Renal cortical epithelial cell (primary cell): ENCODE measurements at places on chromosomes 1 and 21. TPM values are rescaled to one million over a fixed set of nuclear protein-coding genes. Genes with fewer than 3 reads are reported as not detected.
A peak's percentile ranks its signal among the peaks of the same experiment; 100 is the strongest.

GRCh38 chr1:101203820-101204540 lies 32.8 kb upstream of the S1PR1 start:
- no peak for DNase-seq

THEMIS2 gene
- 9.3 and 37.5 TPM in 2 replicates for total RNA-seq

DNA sequence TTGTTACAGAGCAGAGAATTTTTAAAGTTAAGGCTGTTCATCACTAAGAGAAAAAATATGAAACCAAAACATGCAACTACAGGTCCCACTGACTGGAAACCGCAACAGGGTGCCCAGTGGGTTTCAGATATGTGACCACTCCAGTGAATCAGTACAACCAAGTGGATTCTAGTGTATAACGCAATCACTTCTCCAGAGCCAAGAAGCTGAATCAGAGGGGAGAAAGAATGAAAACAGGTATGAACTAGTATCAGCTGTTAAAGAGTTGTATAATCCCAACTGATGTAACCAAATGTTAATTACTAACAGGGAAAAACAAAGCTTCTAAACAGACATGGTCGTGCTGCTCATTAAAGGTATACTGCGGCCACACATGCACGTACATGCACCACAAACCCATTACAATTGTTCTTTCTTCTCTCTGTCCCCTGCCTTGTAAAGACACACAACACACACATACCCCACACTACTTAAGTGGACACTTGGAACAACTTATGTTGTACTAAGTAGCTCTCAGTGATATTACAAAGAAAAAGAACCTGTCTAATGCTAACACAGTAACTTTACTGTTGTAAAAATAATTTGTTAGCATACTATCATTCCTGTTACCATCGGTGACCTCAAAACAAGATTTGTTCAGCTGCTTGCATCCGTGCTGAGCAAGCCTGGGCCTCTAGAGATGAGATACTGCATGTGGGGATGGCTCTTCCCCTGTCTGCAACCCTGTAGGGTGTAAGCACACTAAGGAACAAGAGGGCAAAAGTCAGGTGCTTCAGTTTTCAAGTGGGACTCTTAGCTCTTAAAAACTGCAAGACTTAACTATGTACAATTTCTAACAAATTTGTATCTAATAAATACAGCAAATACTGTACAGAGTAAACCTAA lies 74.2 kb downstream of the PTPN14 start:
- peak; percentile 99 for DNase-seq

DNA sequence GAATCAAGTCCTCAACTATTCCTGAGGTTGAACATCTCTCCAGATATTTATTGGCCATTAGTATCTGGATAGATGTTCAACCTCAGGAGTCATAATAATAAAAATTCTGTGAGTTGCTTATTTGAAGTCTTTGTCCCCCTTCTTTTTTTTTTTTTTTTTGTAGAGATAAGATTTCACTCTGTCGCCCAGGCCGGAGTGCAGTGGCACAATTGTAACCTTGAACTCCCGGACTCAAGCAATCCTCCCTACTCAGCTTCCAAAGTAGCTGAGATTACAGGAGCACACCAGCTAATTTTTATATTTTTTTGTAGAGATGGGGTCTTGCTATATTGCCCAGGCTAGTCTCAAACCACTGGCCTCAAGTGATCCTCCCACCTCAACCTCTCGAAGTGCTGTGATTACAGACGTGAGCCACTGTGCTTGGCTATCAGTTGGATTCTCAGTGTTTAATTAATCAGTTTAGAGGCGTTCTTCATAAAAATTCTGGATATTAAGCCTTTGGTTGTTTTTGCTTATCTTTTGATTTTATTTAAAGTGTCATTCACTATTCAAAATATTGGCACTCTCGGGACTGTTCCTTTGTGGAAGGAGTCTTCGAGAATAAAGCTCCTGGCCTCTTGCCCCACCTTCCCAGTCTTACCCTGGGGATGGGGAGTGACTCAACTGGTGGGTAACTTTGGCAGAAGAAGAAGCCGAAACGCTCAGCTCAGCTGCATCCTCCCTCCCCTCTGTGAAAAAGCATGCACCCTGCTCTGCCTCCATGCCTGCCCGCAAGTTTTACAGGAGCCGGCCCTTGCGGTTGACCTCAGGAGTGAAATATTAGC lies 11.2 kb upstream of the HYI start:
- peak; percentile 38 for DNase-seq

CDC42 gene
- total RNA-seq: 233 and 926 TPM in 2 replicates

DNA sequence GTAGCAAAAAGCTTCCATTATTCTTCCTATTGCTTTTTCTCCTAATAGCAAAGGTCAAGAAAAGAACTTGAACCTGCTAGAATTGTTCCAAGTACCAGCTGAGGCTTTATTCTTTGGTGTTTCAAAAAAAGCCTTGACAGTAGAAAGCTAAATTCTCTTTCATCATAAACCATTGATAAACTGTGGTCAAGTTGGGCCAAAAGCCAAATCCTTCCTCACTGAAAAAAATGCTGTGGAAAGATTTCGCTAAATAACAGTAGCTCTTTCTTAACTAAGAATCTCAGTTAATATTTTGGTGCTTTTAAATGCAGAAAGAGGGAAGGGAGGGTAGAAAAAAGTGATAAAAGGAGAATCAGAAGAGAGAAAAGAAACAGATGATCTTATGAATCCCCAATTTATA lies 14.0 kb upstream of the JAM2 start:
- DNase-seq: no peak

PCAT6 gene
- total RNA-seq: 0.40 TPM in 1 of 2 replicates, not detected in the other

DNA sequence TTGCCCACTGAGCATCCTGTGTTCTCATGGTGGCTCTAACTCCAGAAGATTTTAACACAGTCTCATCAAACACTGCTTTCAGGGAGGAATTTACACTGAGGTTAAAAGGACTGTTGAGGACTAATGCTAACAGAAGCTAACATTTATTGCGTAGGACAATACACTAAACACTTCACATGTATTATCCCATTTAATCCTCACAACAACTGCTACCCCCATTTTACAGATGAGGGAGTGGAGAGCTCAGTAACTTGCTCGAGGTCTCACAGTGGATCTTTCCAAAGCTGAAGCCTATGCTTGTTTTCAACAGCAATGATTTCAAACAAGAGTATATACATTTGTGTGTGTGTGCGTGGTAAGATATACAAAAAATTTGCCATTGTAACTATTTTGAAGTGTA lies 13.9 kb downstream of the ATF3 start:
- DNase-seq: peak; percentile 54

SMIM1 gene
- total RNA-seq: 4.8 TPM in 1 of 2 replicates, not detected in the other

- DNase-seq: peak; percentile 49
These were observed 4.2 kb downstream of the MANEAL start for GRCh38 chr1:37797750-37798345.

GRCh38 chr1:150563340-150564038 lies 14.3 kb downstream of the ADAMTSL4 start:
- DNase-seq: peak; percentile 70

DNA sequence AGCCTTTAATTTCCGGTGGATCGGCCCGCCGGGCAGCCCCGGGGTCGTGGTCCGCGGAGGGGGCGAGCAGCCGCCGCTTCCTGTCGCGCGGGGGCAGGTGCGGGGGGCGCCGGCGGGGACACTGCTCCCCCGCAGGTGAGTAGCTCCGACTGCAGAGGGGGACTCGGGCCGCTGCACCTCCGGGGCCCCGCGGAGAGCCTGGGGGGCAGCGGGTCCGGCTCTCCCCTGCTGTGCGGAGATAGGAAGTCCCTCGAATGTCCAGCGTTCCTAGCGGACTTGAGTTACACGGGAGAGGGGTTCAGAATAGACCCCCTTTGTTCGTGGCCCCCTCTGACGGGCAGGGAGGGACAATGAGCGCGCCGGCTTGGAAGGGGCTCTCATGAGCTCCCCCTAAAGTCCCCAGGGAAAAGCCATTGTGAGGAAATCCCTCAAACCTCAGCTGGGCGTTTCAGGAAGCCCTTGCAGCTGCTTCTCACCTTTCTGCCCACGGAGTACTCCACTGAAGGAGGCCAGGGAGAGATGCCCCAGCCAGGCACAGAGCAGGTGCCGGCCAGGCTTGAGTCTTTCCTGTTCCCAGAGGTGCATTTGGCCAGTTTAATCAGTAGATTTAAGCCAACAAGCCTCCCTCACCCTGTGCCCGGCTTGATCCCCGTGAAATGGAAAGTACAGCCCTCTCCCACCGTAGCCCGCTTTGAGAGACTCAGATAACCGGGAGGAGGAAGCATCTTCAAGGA lies 925 bp downstream of the PDE9A start:
- DNase-seq: peak; percentile 21

CRYBG2 gene
- 0.35 and 7.1 TPM in 2 replicates for total RNA-seq

DNA sequence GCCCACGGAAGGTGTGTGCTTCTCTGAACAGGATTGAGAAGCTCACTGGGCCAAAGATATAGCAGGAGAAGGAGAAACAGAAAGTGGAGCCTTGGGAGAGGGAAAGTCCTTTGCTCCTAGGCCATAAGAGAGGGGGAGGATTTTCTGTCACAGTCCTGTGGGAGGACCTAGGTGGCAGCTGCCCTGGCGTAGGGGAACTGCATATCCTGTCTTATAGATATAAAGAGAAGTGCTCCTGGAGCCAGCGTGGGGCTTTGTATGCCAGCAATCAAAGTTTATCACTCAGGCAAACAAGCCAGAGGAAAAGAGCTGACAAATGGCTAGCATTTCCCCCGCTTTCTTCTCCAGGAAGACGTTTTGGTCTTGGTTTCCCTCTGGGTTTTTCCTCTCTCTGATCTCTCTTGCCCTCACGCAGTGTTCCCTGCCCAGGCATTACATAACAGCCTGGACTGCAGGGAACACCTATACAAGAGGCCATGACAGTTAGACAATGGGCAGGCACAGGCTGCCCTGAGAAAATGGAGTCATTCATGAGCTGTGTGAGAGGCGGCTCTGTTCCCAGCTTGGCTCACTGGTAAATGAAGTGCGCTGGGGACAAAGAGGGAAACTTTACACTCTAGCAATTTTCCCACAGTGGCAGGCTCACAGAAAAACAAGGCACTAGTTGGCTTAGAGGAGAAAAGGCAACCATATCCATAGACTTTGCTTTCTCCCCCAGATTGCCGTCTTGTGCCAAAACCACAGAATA lies 52.5 kb upstream of the ZNF648 start:
- no peak for DNase-seq

- DNase-seq: no peak
These were observed 8.0 kb downstream of the CTNNBIP1 start for GRCh38 chr1:9902060-9902452.

DNA sequence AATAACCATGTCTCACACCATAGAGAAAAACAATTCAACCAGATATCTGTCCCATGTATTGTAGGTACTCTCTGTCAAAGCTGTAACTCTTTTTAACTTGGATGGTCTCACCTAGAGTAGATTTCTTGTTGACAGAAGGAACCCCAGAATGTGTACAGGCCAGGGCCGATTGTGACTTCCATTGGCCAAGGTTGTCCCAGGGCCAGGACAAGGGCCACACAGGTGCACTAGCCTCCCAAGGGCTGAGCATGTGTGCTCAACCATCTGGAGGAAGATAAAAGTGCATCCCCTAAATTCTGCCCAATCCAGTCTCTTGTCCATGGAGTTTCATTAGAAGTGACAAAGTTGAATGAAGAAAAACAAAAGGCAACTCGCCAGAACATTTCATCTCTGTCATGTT lies 51.8 kb downstream of the SETD4 start:
- no peak for DNase-seq

- peak; percentile 54 for DNase-seq
These were observed 479 bp downstream of the SELENOF start for GRCh38 chr1:86913399-86913895.

DNA sequence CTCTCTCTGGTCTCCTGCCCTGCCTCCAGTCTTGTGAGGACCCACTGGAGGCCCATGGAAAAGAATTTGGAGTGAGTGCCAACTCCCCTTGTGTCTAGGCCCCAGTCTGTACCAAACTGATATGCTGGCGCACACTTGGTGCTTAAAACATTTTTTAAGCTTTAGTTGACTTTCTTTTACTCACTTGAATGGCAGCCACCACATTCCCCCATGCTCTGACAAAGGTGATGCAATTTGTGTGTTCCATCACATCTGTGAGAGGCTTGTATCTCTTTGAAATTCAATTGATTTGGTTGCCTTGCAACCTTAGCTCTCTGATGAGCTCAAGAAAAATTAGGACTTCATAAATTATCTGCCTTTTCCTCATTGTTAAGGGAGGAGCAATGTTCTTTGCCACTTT lies 30.5 kb upstream of the WDTC1 start:
- no peak for DNase-seq

- DNase-seq: no peak
These were observed 396.2 kb upstream of the DUSP10 start for GRCh38 chr1:222138095-222138494.
